CD4-positive, alpha-beta T cell treated with Interleukin-12 subunit alpha and Interleukin-12 subunit beta, for 1 hour (primary cell): ENCODE measurements at places on chromosomes 1 and 21.

DNA sequence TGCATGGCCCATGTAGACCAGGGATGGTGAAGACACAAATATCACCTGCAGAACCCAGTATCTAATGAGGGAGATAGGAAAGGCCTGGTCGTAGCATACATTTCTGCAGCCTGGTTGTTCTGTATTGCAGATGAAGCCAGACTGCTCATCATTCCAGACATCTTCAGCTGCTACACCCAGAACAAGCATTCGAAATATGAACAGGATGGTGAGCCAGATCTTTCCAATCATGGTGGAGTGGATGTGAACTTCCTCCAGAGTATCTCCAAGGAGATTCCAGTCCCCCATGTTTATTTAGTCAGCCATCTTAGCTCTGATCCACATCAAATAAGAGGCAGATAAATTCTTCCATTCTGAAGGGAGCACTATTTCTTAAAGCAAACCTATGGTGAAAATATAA lies 2.7 kb upstream of the MYCBP start:
- DNase-seq = no peak

GRCh38 chr1:43367026-43367903 lies 546 bp downstream of the ELOVL1 start:
- peak; percentile 30 for DNase-seq

DNA sequence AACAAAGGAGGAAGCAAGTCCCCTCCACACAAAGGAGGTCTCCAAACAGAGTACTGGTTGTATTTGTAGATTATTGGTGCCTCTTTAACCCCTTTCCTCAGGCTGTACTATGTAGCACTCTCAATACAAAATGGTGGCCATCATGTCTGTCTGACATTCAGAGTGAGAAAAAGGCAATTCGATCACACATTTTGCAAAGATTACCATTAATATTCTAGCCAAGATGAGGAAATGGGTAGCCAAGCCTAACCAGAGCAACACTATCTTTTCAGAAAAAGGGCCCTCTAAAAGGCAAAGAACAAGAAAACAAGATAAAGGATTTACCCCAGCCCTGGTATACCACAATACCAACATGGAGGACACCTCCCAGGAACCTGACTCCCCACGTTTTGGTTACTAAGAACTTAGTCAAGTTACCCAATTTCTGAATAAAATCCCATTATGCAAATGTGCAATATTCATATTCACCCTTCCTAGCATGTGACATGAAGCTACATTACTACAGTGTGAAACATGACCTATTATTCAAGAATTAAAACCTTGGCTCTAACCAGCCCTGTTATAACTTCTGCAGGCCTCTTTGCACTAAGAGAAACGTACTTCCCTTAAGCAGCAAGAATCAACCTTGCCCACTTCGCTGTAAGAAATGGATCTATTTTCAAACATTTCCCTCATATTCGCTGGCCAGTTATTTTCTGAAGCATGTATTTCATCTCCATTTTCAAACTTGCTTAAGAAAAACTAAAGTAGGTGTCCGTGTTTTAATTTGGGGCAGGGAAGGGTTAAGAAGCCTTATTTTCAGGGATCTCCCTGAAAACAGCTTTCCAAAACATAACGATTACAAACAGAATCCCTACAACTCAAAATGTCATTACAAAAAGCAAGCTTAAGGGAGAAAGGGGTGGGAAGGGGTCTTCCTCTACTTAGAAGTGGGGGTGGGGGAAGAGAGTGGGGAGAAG lies 2.1 kb downstream of the KDM5B start:
- DNase-seq = peak; percentile 11

DNA sequence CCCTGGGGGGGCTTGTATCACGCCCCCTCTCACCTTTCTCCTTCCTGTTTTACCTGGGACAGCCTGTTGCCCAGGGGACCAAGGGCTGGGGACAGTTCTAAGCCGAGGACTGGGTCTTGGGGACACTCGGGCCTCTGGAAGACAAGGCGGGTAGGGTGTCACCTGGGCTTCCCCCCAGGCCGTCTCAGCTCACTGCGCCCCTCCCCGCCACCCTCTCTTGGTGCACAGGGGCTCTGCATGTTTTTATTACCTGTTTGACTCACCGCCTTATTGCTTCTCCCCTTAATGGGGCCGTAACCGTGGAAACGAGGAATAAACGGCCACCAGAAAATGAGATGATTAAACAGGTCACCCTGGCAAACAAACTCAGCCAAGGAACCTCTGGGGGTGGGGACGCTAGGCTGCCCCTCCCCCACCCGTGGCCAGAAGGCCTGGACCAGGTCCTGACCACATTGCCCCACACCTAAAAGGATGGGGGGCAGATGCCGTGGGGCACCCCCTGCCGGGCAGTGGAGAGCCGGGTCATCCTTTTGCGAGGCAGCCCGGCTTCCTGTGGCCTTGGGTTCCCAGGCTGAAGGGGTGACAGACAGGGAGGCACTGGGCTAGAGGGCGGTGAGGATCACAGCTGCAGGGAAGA lies 109.9 kb downstream of the CASZ1 start:
- DNase-seq = no peak

GRCh38 chr1:75990686-75991085 lies 58.5 kb upstream of the ASB17 start:
- no peak for DNase-seq

DNA sequence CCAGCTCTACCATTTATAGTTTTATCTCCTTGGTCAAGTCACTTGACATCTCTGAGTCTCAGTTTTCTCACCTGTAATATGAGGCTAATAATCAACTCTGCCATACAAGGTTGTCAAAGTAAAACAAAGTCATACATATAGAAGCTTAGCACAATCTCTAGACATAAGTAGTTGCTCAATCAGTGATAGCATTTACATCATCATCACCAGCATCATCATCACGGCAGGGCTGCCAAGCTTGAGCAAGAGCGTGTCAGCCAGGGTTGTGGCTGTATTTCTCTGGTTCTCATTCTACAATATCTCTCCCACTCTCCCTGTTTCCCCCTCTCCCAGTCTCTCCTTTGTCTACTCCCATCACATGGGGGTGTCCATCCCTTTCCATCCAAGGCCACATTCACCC lies 41.7 kb upstream of the COA6 start:
- no peak for DNase-seq

- DNase-seq = no peak
Observed at GRCh38 chr1:34925730-34926129, 3.7 kb downstream of the DLGAP3 start.

GRCh38 chr21:36966821-36967768 lies 626 bp upstream of the HLCS start:
- DNase-seq = no peak

GRCh38 chr1:9588551-9589143 lies at the start of gene TMEM201:
TSS of gene TMEM201 (plus strand) at chr1:9588911. CDS start at chr1:9588931, 20 bp downstream.
- DNase-seq = peak; percentile 96

DNA sequence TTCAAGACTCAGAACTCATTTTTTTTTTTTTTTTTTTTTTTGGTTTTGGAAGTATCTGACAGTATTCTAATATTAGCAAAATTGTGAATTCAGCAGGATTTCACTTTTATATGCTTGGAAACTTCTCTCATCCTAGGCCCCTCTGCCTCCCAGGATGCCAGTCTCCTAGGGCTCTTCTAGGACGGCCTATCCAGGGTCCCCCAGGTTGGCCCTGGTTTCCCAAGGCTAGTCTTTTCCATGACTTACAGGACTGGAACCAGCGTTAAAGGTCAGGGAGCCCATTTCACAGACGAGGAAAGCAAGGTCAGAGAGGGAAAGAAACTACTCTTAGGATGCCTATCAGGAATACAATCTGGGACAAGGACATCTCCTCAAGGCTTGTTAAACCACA lies 412.5 kb downstream of the PTPRU start:
- no peak for DNase-seq

DNA sequence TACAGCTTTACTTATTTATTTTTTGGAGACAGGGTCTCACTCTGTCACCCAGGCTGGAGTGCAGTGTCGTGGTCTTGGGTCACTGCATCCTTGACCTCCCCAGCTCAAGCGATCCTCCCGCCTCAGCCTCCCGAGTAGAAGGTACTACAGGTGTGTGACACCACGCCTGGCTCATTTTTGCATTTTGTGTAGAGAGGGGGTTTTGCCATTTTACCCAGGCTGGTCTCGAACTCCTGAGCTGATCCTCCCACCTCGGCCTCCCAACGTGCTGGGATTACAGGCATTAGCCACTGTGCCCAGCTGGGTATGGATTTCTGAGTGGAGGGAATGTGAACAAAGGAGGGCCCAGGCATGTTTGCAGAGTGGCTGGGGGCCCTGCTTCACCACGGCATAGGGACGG lies 44.1 kb downstream of the WNT4 start:
- DNase-seq = no peak

- DNase-seq = no peak
Observed at GRCh38 chr21:34795548-34796180, 126.9 kb downstream of the CLIC6 start.

DNA sequence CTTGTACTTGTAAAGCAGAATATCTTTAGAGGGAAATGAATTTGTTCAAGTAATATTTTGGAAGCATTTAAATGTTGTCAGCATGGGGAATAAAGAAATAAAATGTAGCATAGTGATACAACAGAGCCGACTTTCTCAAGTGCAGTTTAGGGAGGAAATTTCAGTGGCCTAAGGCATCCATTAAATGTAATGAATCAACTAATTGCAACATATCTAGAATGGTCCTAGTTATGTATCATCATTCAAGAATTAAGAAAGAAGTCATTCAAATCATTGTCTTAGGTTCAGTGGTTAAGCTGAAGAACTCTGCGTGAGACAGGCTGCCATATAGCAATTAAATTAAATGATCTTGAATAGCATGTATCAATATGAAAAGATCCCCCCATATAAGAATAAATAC lies 360.7 kb downstream of the TBX15 start:
- DNase-seq = no peak

- peak; percentile 16 for DNase-seq
Observed at GRCh38 chr1:2382621-2383361, 8.6 kb downstream of the MORN1 start.

- DNase-seq = no peak
Observed at GRCh38 chr1:1842360-1843146, 48.3 kb downstream of the GNB1 start.

DNA sequence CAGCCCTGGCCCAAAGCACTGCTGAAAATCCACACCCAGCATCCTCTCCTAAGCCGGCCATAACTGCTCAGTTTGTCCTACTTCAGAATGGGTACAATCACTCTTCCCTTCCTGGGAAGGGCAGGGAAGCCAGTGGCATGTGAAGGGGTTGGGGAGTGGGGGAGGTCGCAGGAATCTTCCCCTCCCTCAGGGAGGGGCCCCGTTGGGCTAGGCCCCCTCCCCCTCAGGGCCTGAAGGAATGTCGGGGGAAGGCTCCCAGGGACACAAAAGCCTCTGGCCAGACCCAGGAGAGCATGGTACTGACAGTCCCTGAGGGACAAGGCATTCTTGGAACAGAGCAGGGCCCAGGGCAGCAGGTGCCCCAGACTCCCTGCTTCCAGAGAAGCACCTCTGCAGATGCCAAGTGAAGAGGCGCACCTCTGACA lies 1.2 kb downstream of the ELOVL1 start:
- DNase-seq = no peak

- DNase-seq = no peak
Observed at GRCh38 chr1:21220815-21221214, 44.1 kb upstream of the EIF4G3 start.

DNA sequence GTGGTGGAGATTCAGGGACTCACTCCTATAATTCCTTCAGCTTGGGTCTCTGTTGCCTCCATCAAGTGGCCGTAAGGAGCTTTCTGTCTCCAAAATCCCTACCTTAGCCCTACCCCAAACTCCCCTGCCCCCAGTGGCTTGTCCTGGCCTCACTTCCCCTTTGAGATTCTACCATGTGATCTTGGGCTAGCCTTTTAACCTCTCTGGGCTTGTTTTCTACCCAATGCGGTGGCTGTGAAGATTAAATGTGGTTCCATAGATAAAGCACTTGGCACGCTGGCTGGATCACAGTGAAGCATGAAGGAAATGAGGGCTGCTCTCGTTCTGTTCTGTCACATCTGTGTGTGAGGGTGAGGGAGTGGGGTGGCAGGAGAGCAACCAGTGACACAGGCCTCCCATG lies 43.6 kb downstream of the FAAH start:
- DNase-seq = no peak

- no peak for DNase-seq
Observed at GRCh38 chr21:30552782-30553181, 8.3 kb downstream of the KRTAP19-7 start.
